NCI-H524 (cell line): ENCODE measurements at places on chromosomes 16 and 17.

- no peak for DNase-seq
These were observed 167.1 kb downstream of the BANP start for GRCh38 chr16:88118376-88118775.

GRCh38 chr17:20171741-20172365, 162.7 kb downstream of the SPECC1 start:
- DNase-seq: no peak

GRCh38 chr17:48632579-48633265, 6.6 kb upstream of the HOXB9 start:
- DNase-seq: no peak

DNA sequence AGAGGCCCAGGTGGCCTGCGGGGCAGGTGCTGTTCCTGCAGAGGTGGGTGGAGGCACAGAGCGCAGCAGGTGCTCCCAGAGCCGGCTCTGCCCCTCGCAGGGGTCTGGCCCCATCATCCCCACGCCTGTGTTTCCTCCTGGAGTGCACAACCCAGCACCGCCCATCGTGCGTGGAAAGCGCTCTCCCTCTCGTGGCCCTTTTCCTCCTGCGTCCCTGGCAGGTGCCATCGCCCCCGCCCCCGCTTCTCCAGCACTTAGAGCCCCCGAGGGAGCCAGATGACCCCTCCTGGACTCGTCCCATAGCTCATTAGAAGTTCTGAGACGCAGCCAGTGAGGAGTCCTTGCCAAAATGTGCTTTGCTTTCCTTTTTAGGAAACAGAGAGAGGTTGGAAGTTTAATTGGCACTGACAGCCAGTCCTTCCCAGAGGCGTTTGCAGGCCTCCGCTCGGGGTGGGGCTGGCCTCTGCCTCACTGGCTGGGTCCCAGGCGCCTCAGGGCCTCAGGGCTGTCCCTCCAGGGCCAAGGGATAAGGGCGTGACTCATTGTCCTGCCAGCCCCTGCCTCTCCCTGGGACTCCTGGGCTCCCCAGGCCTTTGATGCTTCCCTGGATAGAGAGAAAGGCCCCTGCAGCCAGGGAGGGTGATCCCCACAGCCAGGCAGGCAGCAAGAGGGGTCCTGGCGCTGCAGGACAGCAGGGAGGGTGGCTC, 32.2 kb upstream of the CHMP6 start:
- DNase-seq: no peak

- no peak for DNase-seq
These were observed 60.6 kb downstream of the BEAN1 start for GRCh38 chr16:66487580-66488275.

- DNase-seq: no peak
These were observed 28.6 kb upstream of the ITGA3 start for GRCh38 chr17:50027172-50027880.
